ENCODE measurements at places on chromosomes 7 and 10.
A peak's percentile ranks its signal among the peaks of the same experiment; 100 is the strongest.

- DNase-seq, result no peak
Measured at GRCh38 chr7:37757563-37757962, 74.0 kb downstream of the GPR141 start.

- DNase-seq, result no peak
Measured at GRCh38 chr10:102045292-102045691, 10.7 kb downstream of the ARMH3 start.

DNA sequence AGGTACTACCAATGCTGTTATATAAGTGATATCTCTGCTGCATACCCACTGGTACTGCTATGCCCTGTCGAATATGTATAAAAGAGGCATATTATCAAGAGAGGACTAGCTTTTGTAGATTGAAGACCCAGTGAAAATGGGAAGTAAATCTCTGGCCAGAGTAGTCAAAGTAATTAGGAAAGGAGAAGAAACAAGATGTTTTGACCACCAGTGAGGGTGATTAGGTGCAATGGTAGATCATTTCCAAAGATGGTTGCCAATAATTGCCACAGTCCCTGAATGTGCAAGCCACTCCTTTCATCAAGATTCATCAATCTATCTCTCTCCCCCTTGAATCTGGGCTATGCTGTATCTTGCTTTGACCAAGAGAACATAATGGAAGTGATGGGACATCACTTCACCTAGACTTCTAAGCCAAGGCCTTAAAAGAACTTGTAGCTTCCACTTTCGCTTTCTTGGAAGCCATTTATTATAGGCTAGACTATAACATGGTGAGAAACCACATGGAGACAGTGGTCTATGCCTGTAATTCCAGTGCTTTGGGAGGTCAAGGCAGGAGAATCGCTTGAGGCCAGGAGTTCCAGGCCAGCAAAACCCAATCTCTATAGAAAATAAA, 52.6 kb upstream of the ST8SIA6 start:
- DNase-seq, result no peak

- DNase-seq, result no peak
Measured at GRCh38 chr7:28722684-28723083, 235.4 kb downstream of the TRIL start.

GRCh38 chr10:102408728-102409603, 9.6 kb downstream of the PSD start:
- DNase-seq, result peak; percentile 79

DNA sequence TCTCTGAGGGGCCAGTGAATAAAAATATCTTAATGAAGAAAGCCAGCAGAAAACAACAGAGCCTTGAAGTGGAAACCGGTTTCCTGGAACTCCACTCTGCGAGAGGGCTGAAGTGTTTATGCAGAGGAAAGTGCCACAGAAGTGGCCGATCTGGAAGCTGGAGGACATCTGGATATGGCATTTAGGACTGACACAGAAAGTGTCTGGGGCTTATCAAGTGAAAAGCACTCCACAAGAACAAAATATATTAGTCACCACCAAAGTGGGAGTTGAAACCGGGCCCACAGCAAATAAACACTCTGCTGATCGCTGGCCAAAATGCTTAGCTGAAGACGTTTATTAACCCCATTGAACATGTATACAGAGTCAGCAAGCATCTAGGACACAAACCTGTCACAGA, 7.8 kb downstream of the NOD1 start:
- DNase-seq, result no peak

- no peak for DNase-seq
Measured at GRCh38 chr7:138887085-138887710, 89.2 kb upstream of the ATP6V0A4 start.

DNA sequence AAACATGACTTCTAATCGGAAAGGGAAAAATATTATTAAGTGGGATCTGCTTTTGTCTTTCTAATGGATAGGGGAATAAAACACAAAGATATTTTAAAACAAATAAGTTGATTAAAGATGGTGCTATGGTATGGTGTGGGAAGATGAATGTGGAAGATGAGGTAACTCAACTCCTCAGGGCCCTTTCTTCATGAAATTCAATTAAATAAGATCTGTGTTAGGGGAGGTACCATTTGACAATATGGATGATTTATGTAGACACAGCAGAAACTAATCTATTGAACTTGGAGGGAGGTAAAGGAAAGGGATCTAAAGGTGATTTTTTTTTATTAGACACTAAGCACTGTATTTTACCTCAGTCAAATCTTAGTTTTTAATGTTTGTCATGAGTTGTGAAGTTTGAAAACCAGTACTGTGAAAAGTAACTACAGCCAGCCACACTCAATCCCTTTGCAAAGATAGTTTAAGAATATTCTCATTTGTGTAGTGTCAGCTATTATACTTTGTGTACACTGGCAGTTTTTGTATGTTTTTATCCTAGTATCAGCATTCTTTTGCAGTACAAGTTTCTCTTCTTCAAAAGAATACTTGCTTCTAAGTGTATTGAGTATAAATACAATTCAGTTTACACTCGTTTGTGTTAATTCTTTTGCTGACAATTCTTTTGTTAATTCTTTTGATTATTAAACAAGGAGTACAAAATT, 151.3 kb downstream of the PHF14 start:
- DNase-seq, result no peak

GRCh38 chr7:77950548-77950947, 152.0 kb downstream of the PHTF2 start:
- no peak for DNase-seq

GRCh38 chr10:96298362-96298761, 5.9 kb upstream of the DNTT start:
- no peak for DNase-seq

GRCh38 chr10:79946271-79947082, 2.4 kb downstream of the SFTPD start:
- no peak for DNase-seq

GRCh38 chr7:22849172-22849571, 26.5 kb upstream of the TOMM7 start:
- DNase-seq, result no peak

DNA sequence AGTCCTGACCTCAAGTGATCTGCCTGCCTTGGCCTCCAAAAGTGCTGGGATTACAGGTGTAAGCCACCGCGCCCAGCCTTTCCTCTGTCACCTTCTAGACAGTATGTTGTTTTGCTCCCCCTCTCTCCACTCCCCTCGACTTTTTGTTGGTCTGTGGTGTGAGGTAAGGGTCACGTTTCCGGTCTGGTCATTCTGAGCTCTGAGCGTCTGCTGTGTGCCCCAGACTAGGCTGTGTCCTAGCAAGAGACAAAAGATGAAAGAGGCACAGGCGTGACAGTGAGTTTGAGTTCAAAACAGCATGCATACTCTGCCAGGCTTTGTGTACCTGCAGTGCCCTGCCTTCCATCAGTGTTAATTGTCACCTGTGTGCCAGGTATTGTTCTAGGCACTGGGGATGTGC, 87.4 kb upstream of the PPIF start:
- DNase-seq, result no peak

- DNase-seq, result no peak
Measured at GRCh38 chr7:80147543-80148391, 13.1 kb downstream of the GNAI1 start.

GRCh38 chr7:1383398-1384112, 75.7 kb downstream of the MICALL2 start:
- no peak for DNase-seq

DNA sequence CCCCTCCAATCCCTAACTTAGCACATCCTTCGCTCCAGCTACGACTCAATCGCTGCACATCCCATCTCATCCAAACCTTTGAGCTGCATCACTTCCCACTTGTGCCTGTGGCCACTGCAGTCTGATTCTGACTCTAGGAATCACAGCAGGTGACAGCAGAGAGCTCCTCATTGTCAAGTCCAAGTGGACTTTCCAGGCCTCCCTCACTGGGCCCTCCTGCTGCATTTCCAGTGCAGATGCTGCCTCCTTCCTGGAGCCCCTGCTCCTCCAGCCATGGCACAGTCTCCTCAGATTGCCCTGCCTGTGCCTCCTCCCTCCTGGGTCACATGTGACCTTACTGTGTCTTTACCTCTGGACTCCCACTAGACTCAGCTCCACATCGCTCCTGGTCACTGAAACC, 157.3 kb downstream of the USP6NL start:
- no peak for DNase-seq

DNA sequence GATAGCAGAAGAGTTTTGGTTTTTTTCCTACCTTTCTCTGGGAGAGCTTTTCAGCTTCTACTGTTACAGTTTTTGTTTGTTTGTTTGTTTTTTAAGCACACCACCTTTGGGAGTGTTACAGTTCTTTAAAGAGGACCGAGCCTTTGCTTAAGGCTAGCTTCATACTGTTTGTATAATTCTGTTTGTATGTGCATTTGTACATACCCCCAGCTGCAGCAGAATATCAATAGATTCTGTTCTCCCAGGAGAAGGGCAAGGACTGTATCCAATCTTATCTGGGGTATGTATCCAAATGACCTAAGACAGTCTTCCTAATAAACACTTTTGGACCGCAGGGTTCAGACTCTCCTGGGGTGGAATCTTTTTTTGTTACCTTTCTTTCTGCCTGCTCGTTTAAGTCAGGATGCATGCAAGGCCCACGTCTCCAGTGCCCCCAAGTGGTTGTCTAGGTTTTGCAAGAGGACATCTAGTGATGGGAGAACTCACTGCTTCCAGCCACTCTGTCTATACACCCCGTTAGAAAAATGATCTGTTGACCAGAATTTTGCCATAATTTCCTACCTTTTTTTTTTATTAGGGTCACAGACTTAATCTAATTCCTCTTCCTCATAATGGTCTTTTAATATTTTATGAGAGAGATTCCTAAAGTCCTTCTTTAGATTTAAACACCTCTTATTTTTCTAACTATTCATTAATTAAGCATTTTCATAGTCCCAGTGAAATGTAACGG, 23.9 kb downstream of the NRF1 start:
- peak; percentile 42 for DNase-seq

DNA sequence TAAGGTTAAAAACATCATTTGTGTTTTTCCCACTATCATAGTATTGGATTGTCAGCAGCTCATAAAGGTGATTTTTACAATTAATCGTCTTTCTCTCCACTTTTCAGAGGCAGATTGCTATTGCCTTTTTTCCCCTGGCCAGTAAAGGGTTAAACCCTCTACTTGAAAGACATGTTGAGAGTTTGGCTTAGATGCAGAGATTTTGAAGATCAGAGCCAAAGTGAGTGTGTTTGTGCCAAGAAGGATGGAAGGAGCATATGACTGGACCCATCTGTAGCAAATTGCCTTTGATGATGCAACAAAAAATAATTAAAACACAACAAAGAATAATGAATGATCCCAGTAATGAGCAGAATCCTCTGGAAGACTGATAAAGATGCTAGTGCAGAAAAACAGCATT, 373.1 kb downstream of the MALRD1 start:
- no peak for DNase-seq
